ENCODE measurements at places on chromosomes 6 and 20.

DNA sequence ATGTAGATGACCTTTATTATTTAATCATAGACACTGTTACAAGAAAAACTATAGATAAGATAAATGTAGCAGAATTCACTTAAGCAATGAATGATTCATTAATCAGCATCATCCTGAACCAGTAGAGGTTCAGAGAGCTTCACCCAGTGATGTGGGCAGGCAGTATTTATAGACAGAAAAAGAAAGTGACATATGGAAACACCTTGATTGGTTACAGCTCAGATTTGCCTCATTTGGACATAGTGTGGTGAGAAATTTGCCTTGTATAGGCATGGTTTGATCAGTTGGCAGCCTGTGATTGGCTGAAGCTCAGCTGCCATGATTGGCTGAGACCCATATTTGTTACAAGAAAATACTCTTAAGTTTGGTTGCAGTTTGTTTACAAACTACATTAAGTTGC, 4.6 kb downstream of the C6orf58 start:
- no peak for DNase-seq

DNA sequence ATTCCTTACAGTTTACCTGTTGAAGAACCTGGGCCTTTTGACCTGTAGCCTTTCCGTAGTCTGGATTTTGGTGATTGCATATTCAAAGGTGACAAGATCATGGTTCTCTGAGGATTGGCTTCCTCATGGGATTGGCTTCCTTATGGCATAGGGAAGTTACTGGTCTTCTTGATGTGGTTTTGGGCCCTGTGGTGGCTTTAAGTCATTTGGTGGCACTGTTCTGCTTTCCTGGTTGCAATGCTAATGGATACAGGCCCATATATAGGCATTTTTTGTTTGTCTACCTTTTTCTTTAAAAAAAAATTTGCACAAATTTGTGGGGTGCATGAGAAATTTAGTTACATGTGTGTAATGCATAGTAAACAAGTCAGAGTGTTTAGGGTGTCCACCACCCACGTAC, 185.7 kb downstream of the CDKAL1 start:
- DNase-seq, result no peak

DNA sequence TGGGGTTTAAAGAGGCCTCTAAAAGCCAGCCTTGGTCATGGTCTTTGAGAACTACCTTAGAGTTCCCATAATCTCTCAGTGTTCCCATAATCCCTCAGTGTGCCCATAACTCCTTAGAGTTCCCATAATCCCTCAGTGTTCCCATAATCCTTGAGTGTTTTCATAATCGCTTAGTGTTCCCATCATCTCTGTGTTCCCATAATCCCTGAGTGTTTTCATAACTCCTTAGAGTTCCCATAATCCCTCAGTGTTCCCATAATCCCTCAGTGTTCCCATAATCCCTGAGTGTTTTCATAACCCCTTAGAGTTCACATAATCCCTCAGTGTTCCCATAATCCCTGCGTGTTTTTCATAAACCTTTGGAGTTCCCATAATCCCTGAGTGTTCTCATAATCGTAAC, 199.2 kb downstream of the QKI start:
- DNase-seq, result no peak

DNA sequence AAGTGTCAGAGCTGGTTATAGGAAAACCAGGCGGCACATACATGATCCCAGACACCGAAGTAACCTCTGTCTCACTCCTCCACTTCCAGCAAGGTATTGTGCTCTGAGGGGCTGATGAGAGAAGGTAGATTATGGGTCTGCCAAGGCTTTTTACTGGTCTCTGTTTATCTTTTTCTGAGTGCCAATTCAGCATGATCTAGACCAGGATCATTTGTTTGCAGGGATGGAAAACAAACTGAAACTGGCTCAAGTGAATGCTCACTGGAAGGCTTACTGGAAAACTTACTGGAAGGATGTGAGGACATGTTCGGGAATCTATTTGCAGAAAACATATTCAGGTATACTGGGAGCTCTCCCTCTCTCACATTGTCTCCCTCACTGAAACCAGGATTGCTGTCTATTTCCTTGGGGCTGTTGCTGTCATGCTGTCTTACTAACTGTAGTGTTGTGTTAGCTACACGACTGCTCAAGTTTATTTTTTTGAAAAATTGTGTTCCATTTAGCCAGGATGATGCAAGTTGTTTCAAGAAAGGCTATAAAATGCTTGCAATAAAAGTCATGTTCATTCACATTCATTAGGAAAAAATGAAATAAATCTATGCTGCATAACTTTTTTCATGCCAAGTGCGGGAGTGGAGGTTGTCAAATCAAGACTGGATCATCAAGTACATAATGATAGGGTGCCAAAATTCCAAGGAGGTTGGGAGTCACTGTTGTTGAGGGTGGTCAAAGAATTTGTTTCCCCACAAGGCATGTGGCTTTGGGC, 37.0 kb downstream of the KLHL31 start:
- DNase-seq, result no peak

DNA sequence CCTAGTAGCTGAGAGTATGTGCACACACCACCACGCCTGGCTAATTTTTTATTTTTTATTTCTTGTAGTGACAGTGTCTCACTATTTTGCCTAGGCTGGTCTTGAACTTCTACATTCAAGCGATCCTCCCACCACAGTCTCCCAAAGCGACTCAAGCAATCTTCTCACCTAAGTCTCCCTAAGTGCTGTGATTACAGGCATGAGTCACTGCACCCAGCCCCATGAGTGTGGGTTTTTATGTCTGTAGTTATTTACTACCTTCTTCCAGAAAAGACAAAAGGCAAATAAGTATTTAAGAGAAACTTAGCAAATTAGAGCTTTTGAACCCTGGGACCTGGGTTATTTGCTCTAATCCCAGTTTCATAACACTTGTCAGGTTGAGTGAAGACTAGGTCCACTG, 92.3 kb upstream of the HCRTR2 start:
- DNase-seq, result no peak

All from NCI-H146 (cell line).